Small intestine (tissue), 16 donors: ENCODE measurements at places on chromosomes 13 and 19.

- peaks cover 8% of the 10 kb centered on the region for H3K27me3 ChIP-seq
- H3K27ac ChIP-seq, result no peak overlapping the region
- H3K36me3 ChIP-seq, result no peaks in the 10 kb centered on the region
- no peak overlapping the region for H3K4me3 ChIP-seq
- H3K4me1 ChIP-seq, result no peaks in the 10 kb centered on the region
Observed at GRCh38 chr19:51292971-51293370, 18.5 kb upstream of the IGLON5 start.

DNA sequence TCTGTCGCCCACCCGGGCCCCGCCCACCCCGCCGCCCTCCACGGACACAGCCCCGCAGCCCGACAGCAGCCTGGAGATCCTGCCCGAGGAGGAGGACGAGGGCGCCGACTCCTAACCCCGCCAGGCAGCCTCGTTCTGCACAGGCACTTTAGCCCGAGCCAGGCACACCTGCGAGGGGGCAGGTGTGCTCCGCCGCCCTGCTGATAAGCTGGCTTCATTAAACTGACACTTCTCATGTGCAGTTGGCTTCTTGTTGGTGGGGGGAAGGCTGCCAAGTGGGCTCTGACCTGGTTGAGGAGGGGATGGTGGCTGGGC, 8.2 kb downstream of the IL4I1 start:
- H3K36me3 ChIP-seq, result peaks cover 12% of the 10 kb centered on the region
- H3K27ac ChIP-seq, result no peak overlapping the region
- no peaks in the 10 kb centered on the region for H3K27me3 ChIP-seq
- no peak overlapping the region for H3K4me3 ChIP-seq
- DNase-seq, result peak; percentile 48

GRCh38 chr13:71967990-71968389, 101.0 kb upstream of the DACH1 start:
- no peaks in the 10 kb centered on the region for H3K4me1 ChIP-seq
- no peak overlapping the region for H3K27ac ChIP-seq
- H3K36me3 ChIP-seq, result no peaks in the 10 kb centered on the region
- H3K4me3 ChIP-seq, result no peak overlapping the region
- no peak for DNase-seq

DNA sequence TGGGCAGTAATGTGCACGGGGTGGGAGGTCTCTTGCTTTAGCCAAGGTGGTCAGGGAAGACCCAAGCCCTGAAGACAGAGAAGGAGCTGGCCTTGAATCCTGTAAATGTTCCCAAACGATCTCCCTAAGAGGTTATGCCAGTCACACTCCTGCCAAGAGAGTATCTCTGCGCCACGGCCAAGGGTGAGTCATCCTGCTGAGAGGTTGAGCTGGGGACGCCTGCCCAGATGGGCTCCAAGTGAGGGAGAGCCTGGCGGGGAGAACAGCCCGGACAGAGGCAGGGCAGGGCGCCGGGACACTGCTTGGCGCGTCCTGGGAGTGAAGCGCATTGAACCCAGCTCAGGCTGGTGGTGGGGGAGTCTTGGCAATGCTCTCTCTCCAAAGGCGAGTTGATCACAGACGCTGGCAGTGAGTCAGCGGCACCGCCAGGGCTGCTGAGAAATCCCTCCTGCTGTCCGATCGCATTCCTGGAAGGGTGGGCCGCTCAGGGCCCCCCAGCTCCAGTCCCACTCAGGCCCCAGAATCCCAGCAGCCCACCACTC, 16.4 kb downstream of the SULT2B1 start:
- peak; percentile 58 for DNase-seq
- peaks cover 1% of the 10 kb centered on the region for H3K4me1 ChIP-seq
- no peaks in the 10 kb centered on the region for H3K27me3 ChIP-seq
- H3K4me3 ChIP-seq, result no peak overlapping the region
- H3K27ac ChIP-seq, result peak overlapping the region; percentile 48

DNA sequence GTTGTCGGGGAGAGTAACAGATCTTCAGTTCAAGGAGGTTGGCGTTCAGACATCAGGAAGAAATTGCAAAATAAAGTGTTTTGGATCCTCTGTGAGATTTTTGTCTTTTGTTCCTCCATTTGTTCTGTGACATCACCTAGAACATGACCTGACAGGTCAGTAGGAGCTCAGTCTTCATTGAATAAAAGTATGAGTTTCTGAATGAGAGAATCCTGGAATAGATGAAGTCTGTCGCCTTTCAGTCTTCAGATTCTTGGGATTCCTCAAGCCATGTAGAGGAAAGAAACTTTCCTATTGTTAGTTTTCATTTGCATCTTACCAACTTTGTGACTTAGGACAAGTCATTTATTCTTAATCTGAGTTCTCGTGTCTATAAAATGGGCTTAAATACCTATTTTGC, 14.4 kb downstream of the ARHGAP35 start:
- H3K36me3 ChIP-seq, result peaks cover 4% of the 10 kb centered on the region
- H3K27ac ChIP-seq, result no peak overlapping the region
- no peaks in the 10 kb centered on the region for H3K4me1 ChIP-seq
- no peak overlapping the region for H3K4me3 ChIP-seq
- H3K27me3 ChIP-seq, result no peaks in the 10 kb centered on the region

GRCh38 chr13:26771796-26772195, 11.2 kb upstream of the GPR12 start:
- no peaks in the 10 kb centered on the region for H3K27me3 ChIP-seq
- H3K4me3 ChIP-seq, result no peak overlapping the region
- DNase-seq, result no peak
- H3K4me1 ChIP-seq, result no peaks in the 10 kb centered on the region

GRCh38 chr13:46170687-46171086, 11.3 kb downstream of the LCP1 start:
- no peak for DNase-seq
